ENCODE measurements at places on chromosomes 2 and 18. TPM values are rescaled to one million over a fixed set of nuclear protein-coding genes. Genes with fewer than 3 reads are reported as not detected.

The STK36 gene
- 10.3 TPM for total RNA-seq

The ITPRIPL1 gene
- total RNA-seq: not detected

The GAD1 gene
- 0.34 TPM for total RNA-seq

The INO80B gene
- 50.4 TPM for total RNA-seq

Data from A549 treated with AZD2906 at 1 μM for 4 hours (cell line).